ENCODE measurements at places on chromosomes 7 and 10.

DNA sequence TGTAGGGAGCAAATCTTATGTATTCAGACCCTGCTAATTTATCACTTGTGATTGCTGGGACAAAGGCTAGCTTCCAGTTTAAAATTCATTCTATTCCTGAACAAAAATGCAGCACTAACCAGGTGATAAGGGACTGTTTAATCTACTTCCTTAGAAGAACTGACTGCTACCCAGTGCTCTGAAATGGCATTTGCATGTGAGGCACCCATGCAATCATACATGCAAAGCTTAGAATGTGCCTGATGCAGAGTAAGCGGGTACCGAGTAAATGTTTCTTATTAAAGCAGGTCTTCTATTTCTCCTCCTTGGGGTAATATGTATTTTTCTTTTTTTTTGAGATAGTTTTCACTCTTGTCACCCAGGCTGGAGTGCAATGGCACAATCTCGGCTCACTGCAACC is 54.5 kb downstream of the NEURL1 start:
- no peak for DNase-seq

DNA sequence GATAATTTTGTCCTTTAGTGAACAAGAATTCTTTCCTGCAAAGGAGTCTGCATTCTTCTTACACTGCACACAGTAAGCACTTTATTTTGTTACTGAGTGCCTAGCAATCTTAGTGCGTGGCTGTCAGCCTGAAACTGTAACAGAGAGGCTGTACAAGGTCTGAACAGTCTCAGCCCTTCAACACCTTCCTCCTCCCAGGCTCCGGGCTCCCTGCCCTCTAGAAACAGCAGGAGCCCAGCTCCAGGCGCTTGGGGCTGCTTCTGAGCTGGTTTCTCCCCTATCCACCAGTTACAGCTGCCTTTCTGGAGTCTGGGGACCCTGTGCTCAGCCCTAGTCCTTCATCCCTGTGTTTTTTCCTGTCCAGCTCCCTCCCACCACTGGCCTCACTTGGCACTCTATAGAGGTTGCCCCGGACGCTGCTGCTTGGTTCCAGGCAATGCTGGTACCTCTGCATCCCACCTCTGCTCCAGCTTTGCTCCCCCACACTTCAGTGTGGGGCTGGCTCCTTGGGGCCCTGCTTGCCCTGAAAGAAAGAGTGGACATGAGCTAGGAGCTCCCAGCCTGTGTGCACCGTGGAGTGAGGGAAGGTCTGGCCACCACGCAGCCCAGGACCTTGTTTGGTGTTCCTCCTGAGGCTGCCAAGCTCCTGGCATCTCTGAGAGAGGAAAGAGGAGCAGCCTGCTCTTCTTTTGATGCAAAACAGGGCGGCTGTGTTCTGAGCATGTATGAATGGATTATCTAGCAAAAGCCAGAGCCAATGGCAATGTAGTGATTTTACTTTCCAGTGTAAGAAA is 251.2 kb upstream of the GRB10 start:
- no peak for DNase-seq

- no peak for DNase-seq
Observed at GRCh38 chr7:3520206-3520605, 219.2 kb downstream of the SDK1 start.

DNA sequence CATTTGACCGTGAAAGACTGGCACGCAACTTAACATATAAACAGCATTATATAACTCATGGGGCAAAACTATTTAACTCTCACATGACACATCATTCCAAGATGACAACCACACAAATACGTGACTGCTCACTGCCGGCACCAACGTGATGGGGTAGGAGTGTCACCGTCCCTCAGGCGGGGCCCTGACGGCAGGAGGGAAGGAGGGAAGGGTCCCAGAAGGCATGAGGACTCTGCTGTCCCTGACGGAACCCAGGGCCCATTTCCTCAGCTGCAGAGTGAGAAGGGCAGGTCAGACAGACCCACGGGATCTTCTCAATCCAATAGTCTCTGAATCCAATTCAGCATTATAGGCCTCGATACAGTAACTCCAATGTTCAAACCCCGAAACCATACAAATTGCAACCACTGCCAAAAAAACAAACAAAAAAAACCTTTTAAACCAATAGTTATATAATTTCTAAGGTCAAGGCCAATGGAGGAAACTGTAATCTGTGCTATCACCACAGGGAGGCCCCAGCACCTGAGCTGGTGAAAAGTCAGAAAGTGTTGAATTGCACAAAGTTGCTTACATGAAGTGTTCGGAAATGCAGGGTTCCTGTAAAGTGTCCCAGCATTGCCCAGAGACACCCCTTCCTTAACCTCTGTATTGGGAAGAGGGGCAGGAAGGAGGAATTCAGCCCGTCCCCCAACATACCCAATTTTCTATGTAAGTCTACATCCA is 137.4 kb downstream of the TNS3 start:
- DNase-seq = peak; percentile 29

GRCh38 chr10:79137300-79137756 is 68.6 kb downstream of the ZMIZ1 start:
- DNase-seq = no peak

DNA sequence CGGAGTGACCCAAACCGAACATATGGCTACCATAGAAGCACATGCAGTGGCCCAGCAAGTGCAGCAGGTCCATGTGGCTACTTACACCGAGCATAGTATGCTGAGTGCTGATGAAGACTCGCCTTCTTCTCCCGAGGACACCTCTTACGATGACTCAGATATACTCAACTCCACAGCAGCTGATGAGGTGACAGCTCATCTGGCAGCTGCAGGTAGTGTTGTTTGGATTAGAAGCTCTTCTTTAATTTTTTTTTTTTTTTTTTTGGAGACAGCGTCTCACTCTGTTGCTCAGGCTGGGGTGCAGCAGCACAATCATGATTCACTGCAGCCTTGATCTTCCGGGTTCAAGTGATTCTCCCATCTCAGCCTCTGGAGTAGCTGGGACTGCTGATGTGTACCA is 45.8 kb downstream of the NRF1 start:
- DNase-seq = no peak

- DNase-seq = peak; percentile 20
Observed at GRCh38 chr7:84455788-84456187, 261.2 kb upstream of the SEMA3A start.

DNA sequence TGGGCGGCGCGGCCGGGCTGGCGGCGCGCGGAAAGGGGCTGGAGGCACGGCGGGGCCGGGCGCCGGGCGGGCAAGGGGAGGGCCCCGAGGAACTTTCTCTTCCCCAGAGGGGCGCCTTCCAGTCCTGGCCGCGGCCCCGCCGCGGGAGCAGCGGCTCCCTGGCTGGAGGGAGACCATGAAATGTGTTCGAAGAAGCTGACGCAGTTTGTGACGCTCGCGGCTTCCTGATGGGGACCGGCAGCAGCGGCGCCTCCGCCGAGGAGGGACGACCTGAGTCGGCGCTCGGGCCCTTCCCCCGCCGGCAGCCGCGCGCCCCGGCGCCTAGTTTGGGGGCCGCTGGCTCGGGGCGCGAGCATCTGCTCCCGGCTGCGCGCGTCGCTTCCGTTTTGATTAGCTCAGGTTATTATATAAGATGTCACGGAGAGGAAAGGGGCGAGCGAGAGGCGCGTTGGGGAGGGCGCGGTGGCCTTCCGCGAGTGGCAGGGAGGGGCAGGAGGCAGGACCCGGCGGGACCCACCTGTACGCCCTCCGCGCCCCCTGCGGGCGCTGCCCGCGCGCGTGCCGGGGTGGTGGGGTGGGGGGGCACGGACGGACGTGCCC is 57.1 kb upstream of the PCGF5 start:
- DNase-seq = peak; percentile 64

DNA sequence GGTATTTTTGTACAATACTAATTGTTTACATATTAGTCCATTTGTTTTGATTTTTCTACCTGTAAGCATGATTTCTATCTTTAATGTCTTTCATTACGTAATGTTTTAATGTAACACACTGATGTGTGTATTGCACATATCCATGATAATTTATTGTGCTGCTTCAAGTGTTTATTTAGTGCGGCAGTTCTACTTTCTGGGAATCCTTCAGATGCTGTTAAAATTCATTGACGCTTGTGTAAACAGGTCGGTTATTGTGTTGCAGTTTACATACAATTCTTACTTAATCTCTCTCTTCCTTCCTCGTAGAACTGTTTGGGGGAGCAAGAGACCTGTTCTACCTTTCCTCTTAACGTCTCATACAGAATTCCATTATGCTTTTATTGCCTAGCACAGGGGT is 6.9 kb downstream of the TMEM60 start:
- DNase-seq = no peak

DNA sequence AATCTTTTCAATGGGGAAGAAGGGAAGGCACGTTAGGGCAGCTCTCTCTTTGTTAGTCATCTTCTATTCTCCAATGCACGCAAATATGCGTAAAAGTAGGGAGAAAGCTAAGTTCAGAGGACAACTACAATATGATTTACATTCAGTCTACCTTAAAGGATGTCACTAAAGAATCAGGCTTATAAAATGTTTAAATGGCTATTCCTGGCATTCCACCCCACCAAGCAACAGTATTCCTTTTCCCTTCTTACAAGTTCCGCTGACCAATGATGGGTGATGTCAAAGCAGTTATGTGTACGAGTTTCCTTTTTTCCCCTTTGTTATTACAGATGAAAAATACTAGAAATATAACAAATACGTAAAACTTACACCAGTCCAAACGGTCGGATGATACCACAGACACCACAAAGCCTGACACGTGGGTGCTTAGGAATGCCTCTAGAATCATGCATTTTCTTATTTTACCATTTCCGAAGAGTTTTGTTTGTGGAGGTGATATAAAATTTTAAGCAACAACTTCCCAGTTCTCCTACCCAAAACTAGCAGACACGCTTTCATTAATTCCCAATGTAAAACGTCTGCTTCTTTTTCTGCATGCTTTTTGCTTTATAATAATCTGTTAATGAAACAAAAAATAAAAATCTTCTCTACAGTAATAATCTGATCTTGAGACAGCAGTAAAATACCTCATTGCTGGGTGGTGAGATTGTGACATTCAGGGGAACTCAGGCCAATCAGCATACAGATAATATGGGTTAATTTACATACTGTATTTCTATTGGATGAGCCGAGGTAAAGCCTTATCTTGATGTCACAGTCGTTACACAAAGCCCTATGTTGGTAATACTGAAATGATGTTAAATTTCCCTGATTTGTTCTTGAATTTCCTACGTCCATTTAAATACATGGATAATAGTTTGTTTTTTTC is 708 bp upstream of the GPR85 start:
- DNase-seq = peak; percentile 88

GRCh38 chr7:27608776-27609495 is 53.7 kb downstream of the HIBADH start:
- DNase-seq = peak; percentile 13

DNA sequence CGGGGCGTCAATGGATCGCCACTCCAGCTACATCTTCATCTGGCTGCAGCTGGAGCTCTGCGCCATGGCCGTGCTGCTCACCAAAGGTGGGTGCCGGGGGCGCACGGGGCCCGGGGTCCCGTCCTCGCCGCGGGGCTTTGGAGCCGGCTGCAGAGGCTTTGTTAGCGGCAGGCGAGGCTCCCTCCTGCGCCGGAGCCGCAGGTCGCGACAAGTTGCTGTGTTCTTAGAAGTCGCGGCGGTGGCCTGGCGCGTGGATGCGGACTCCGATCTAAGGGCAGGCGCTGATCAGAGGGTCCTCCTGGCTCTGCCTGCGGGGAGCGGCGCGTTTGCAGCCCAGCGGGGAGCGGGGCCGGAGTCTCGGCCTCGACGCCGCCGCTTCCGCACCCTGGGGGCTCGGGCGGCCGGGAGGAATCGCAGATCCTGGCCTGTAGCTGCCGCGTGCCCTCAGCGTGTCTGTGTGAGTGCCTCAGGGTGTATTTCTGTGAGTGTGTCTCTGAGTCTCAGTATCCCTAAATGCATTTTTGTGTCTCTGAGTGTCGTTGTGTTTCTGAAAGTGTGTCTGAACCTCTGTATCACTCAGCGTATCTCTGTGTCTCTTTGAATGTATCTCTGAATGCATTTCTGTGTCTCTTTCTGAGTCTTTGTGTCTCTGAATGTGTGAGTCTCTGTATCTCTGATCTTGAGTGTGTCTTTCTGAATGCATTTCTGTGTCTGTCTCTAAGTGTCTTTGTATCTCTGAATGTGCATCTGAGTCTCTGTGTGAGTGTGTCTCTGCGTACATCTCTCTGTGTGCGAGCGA is 766 bp downstream of the BAMBI start:
- peak; percentile 44 for DNase-seq

GRCh38 chr10:132788831-132789219 is 2.9 kb upstream of the NKX6-2 start:
- no peak for DNase-seq

GRCh38 chr10:108560488-108560887 is 1362.8 kb downstream of the XPNPEP1 start:
- no peak for DNase-seq

- no peak for DNase-seq
Observed at GRCh38 chr10:6928586-6928985, 348.5 kb upstream of the PRKCQ start.

DNA sequence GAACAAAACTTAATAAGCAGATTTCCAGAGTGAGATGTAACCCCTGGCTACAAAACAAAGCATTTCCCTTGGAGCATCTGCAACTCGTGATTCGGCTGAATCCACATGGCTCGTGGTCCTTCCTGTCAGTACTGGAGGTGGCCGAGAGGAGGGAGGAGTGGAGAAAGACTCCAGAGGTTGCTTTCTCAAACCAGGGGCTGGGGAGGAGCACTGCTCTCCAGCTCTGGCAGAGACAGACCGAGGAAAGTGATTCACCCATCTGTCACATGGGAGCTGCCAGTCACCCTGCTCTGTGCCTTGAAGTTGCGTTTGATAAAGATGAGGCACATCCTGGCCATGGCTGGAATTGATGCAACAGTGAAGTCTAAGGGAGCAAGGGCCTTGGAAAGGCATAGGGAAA is 72.7 kb downstream of the COL13A1 start:
- peak; percentile 42 for DNase-seq

GRCh38 chr7:150986099-150986512 is 4.7 kb upstream of the NOS3 start:
- peak; percentile 33 for DNase-seq

DNA sequence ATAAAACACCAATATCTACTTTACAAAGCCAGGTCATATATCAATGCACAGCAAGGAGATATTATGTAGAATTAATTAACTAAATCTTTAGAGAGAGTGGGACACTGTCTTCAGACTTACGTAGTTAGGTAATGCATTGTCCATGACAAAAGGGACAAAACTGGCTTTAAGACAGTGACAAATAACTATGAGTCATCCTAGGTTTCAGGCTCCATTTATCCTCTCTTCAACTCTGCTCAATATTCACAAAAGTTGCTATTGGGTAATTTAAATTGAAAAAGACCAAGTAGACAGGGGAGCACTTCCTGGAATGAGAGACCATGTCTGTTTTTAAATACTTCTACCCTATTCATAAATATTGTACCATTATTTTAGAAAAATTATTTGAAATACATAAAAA is 464.5 kb downstream of the ARL4A start:
- DNase-seq = no peak

GRCh38 chr7:35258868-35259522 is 5.1 kb upstream of the TBX20 start:
- no peak for DNase-seq

DNA sequence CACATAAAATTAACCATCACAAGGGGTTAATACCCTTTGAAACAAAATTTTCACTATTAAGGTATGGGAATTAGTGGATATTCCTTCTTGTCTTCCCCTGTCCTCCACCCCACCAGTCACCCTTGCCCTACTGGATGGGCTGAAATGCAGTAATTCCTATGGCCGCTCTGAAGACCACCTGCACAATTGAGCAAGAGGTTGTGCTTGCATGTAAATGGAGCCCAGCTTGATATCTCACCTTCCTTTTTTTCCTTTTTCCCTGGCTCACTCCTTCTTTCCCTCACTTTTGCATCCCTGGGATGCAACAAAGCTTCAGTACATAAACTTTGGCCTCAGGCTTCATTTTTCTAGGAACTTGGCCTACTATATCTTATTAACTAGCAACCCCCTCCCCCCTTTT is 184.6 kb downstream of the SNX10 start:
- no peak for DNase-seq
